ENCODE measurements at places on chromosomes 11 and 22.

- H3K4me1 ChIP-seq, result no peaks in the 10 kb centered on the region
- no peak for DNase-seq
- no peaks in the 10 kb centered on the region for H3K27me3 ChIP-seq
- no peak overlapping the region for H3K27ac ChIP-seq
These were observed 16.3 kb downstream of the SLC25A18 start for GRCh38 chr22:17579535-17579981.

- DNase-seq, result no peak
- H3K4me3 ChIP-seq, result peak overlapping the region; percentile 98
- H3K27ac ChIP-seq, result peak overlapping the region; percentile 97
- peaks cover 18% of the 10 kb centered on the region for H3K36me3 ChIP-seq
- peaks cover 12% of the 10 kb centered on the region for H3K4me1 ChIP-seq
These were observed 457 bp downstream of the CPSF7 start for GRCh38 chr11:61429346-61429690.

- H3K27me3 ChIP-seq, result no peaks in the 10 kb centered on the region
- H3K4me3 ChIP-seq, result no peak overlapping the region
- H3K27ac ChIP-seq, result no peak overlapping the region
- no peak for DNase-seq
- no peaks in the 10 kb centered on the region for H3K4me1 ChIP-seq
These were observed 180.4 kb upstream of the B3GAT1 start for GRCh38 chr11:134592391-134592990.

DNA sequence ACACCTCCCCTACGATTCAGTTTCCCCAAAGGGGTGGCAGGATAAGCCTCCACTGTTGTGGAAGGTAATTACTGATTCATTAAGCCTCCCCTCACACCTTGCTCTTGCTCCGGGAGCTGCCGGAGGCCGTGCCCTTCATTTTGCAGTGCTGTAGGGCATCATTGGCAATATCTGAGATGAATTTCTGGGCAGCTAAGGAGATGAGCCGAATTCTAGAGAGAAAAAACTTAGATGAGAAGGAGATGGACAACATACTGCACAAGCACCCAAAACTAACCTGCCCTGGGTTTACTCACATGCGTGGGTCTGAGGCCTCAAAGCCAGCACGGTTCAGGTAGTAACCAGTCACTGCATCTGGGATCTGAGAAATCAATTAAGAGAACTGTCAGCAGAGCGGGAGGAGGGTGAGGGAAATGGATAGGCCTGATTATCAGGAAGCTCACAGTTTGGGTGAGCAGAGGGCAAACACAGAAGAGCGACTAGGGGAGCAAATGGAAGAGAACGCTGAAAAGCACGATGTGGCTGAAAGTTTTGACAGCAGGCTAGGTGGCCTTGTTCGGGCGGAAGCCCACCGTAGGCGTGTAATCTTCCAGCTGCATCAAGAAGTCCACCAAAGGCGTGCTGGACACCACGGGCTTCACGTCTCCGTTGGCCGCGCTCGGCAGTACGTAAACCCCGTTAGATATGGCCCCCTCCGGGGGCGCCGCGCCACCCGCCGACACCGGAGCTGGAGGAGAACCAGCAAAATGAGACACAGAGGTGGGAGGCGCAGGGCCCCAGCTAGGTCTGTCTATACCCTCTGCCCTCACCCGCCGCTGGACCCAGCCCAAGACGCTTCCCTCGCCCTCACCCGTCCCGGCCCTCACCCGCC lies 689 bp downstream of the TAF10 start:
- H3K27ac ChIP-seq, result peak overlapping the region; percentile 100
- H3K27me3 ChIP-seq, result no peaks in the 10 kb centered on the region
- H3K4me1 ChIP-seq, result peaks cover 50% of the 10 kb centered on the region
- peaks cover 45% of the 10 kb centered on the region for H3K36me3 ChIP-seq
- no peak for DNase-seq

GRCh38 chr22:31308181-31308580 lies 15.9 kb upstream of the PIK3IP1 start:
- H3K27ac ChIP-seq, result no peak overlapping the region
- DNase-seq, result no peak
- H3K4me3 ChIP-seq, result no peak overlapping the region

- peaks cover 24% of the 10 kb centered on the region for H3K4me1 ChIP-seq
- no peaks in the 10 kb centered on the region for H3K27me3 ChIP-seq
- H3K36me3 ChIP-seq, result no peaks in the 10 kb centered on the region
- no peak overlapping the region for H3K4me3 ChIP-seq
- DNase-seq, result no peak
- no peak overlapping the region for H3K27ac ChIP-seq
These were observed 60.9 kb downstream of the SYN3 start for GRCh38 chr22:32997295-32997694.

GRCh38 chr11:117917591-117918151 lies 11.5 kb downstream of the TMPRSS13 start:
- H3K27me3 ChIP-seq, result no peaks in the 10 kb centered on the region
- DNase-seq, result no peak
- no peak overlapping the region for H3K4me3 ChIP-seq
- no peaks in the 10 kb centered on the region for H3K4me1 ChIP-seq
- no peak overlapping the region for H3K27ac ChIP-seq
- no peaks in the 10 kb centered on the region for H3K36me3 ChIP-seq

- H3K4me3 ChIP-seq, result no peak overlapping the region
- no peak for DNase-seq
- H3K27me3 ChIP-seq, result no peaks in the 10 kb centered on the region
- no peaks in the 10 kb centered on the region for H3K36me3 ChIP-seq
These were observed 22.2 kb upstream of the ACR start for GRCh38 chr22:50715776-50716175.

DNA sequence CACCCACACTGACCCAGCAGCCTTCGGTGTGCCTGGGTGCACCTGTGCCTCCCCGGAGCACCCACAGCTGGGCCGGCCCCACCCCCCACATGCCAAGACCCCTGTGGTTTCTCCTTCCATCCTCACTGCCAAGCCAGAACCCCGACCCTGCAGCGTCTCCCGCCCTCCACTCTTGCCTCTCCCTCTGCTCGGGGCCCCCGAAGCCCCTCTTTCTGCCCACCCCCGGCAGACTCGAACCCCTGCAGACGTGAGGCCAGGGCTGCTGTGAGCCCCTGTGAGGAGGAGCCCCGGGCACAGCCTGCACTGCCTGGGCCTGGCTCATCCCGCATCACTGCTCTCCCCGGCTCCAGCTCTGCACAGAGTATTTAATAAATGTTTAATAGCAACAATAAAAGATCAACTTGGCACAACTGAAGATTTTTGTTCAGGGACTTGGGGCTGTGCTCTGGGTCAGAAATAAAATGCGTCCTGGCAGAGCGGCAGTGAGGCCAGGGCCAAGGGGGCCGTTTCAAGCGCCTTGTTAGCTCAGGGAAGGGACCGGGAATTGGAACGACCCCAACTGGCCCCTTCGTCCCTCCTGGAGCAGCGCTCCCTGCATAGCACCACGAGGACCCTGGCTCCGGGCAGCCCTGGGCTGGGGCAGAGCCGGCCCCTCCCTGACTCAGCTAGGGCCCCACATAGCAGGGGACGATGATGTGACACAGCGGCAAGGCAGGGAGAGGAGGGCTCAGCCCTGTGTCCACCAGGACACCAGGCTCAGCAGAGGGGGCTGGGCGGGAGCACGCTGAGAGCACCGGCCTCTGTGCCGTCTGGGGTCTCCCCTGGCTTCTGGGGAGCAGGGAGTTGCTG lies 520.8 kb downstream of the BRD1 start:
- H3K4me3 ChIP-seq, result no peak overlapping the region
- H3K27ac ChIP-seq, result no peak overlapping the region
- H3K27me3 ChIP-seq, result no peaks in the 10 kb centered on the region
- DNase-seq, result no peak
- no peaks in the 10 kb centered on the region for H3K4me1 ChIP-seq

GRCh38 chr22:44049486-44050231 lies 25.6 kb downstream of the PARVB start:
- no peaks in the 10 kb centered on the region for H3K27me3 ChIP-seq
- H3K27ac ChIP-seq, result no peak overlapping the region
- no peak for DNase-seq
- no peaks in the 10 kb centered on the region for H3K4me1 ChIP-seq
- no peak overlapping the region for H3K4me3 ChIP-seq
- no peaks in the 10 kb centered on the region for H3K36me3 ChIP-seq

DNA sequence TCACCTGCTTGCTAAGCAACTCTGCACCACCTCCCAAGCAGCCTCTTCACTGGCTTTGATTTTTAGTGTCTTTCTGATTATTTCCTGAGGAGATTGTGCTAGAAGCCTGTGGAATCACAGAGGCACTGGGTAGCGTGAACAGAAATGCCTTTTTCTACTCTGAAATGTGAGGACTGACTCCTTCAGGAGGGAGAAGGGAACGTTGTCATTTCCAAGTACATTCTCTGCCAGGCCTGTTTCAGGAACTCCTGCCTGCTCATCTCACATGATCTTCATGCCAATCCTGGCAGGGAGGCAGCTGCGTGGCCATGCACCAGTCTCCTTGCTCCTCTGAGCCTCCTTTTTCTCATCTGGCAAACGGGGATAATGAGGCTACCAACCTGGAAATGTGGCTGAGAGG lies 49.8 kb upstream of the PRDM11 start:
- no peaks in the 10 kb centered on the region for H3K36me3 ChIP-seq
- H3K27me3 ChIP-seq, result no peaks in the 10 kb centered on the region
- DNase-seq, result no peak
- H3K27ac ChIP-seq, result no peak overlapping the region
- no peak overlapping the region for H3K4me3 ChIP-seq

- H3K27me3 ChIP-seq, result no peaks in the 10 kb centered on the region
- H3K36me3 ChIP-seq, result no peaks in the 10 kb centered on the region
These were observed 92.6 kb upstream of the CSNK2A3 start for GRCh38 chr11:11445441-11446185.

GRCh38 chr11:123473941-123474677 lies 44.0 kb downstream of the GRAMD1B start:
- DNase-seq, result no peak
- H3K27me3 ChIP-seq, result no peaks in the 10 kb centered on the region
- peaks cover 13% of the 10 kb centered on the region for H3K4me1 ChIP-seq
- H3K36me3 ChIP-seq, result no peaks in the 10 kb centered on the region

DNA sequence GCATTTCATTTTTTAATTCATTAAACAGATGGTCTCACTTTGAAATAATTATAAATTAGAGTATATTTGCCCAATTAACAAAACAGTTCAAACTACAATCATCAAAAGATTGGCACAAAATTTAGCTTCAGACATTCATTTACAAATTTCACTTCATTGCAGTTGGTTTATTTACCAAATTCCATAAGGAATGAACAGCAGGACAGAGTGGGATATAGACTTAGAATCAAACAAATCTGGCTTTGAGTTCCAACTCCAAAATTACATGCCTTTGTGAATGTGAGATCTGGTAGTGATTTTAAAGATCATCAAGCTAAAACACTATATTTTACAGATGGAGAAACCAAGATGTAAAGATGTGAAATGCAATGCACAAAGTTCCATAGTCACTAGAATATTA lies 310.7 kb upstream of the CNTN5 start:
- H3K36me3 ChIP-seq, result no peaks in the 10 kb centered on the region
- no peak for DNase-seq
- H3K4me1 ChIP-seq, result no peaks in the 10 kb centered on the region
- no peaks in the 10 kb centered on the region for H3K27me3 ChIP-seq
- no peak overlapping the region for H3K27ac ChIP-seq
- no peak overlapping the region for H3K4me3 ChIP-seq

DNA sequence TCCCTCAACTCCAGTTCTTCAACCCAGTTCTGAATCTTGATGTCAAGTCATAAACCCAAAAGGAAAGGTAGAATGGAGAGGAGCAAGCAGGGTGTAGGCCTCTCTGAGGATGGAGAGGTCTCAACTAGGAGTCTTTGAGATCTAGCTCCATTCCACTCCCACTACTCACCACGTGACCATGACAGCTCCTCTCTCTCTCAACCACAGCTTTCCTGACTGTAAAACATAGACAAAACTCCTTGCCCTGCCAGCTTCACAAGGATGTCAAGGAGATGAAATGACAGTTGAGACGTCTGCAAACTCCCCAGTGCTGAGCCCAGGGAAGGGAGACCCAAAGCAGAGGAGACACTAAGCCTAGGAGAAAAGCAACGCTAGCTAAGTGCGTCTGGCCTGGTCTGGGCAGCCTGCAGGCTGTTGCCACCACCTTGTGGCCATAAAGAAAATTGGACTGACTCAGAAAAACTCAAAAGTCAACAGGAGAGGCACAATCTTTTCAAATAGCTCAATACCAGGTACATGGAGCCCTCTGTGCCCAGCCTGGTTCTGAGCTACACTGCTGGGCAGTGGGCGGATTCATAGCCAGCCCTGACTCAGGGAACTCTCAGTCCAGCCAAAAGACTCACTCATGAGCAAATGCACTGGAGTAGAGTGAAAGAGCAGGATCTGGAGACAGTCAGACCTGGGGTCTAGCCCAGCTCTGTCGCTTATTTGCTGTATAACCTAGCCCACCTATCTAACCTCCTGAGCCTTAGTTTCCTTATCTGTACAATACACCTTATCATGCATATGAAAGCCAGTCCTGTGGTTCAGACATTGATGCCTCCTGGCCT lies 3.4 kb downstream of the CLPB start:
- H3K4me3 ChIP-seq, result no peak overlapping the region
- H3K36me3 ChIP-seq, result peaks cover 26% of the 10 kb centered on the region
- no peaks in the 10 kb centered on the region for H3K27me3 ChIP-seq
- peaks cover 22% of the 10 kb centered on the region for H3K4me1 ChIP-seq

Data from thoracic aorta (tissue), 2 donors.